ENCODE measurements at places on chromosomes 7 and 10.

DNA sequence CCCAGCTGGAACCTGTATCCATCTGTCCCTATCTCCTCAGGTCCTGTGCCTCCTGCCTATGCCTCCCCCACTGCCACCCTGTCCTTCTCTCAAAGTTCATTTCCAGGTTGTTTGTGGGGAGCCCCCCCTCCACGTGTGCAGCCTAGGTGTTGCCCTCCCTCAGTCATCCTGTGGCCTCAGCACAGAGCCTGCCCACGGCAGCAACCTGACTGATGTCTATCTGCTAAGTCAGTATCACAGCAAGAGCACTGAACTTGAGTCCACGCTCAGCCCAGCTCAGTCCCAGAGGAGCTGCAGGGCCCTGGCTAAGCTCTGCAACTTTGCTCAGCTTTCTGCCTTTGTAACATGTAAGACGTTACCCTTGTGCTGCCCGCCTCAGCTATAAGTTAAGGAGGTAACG, 28.7 kb downstream of the FAM53B start:
- DNase-seq = no peak

GRCh38 chr10:79360499-79361342, 13.5 kb downstream of the PPIF start:
- no peak for DNase-seq

- DNase-seq = no peak
Observed at GRCh38 chr7:98875501-98875900, 2.8 kb upstream of the TRRAP start.

DNA sequence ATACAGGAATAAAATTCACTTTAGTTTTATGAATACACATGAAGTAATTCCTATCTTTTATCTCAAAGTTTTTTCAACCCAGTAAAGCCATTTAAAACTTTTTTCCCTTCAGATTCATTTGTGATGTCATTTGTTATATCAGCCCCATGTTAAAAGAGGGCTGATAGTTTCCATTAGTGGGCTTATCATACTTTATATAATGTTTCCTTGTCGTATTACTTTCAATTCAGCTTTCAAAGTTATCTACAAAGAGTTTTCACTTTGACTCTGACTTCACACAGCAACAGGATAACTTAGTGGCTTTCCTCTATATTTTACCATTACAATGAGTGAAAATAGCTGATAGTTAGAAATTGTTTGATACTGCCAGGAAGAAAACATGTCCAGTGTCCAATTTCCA, 484.8 kb downstream of the SUGCT start:
- DNase-seq = no peak

DNA sequence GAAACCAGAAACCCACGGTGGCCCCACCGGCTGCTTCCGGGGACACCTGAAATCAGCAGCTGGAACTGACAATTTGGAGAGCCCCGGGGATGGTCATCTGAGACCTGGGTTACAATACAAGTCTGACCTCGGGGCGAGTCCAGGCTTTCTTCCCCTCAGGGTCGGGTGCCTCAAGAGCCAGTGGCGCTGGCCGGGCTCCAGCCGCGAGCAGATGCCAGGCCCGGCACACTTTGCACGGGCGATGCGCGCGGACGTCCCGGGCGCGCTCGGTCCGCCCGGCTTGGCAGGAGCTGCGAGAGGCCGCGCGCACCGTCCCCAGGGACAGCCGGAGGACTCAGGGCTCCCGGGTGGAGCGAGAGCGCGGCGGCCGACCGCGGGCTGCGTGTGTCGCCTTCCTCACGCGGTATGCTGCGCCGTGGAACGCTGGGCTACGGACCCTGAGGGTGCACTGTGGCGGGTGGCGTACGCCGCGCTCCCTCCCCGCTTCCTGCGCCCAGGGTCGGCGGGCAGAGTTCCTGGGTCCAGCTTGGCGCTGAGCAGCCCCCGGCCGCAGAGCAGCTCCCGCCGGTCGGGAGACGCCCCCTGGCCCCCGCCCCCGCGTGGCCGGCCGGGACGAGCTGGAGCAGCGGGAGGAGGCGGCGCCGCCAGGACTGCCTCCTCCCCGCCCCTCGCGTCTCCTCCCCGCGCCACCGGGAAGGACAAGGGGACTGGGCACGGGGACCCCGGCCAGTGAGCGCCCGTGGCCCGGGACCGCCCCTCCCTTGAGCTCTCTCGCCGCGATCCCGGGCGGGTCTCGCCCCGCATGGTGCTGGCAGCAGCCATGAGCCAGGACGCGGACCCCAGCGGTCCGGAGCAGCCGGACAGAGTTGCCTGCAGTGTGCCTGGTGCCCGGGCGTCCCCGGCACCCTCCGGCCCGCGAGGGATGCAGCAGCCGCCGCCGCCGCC, at the start of gene RBM20:
TSS of gene RBM20 (plus strand) at position 684 of the 945 bp plus-strand sequence. CDS start at position 803, 119 bp downstream.
- DNase-seq = no peak

DNA sequence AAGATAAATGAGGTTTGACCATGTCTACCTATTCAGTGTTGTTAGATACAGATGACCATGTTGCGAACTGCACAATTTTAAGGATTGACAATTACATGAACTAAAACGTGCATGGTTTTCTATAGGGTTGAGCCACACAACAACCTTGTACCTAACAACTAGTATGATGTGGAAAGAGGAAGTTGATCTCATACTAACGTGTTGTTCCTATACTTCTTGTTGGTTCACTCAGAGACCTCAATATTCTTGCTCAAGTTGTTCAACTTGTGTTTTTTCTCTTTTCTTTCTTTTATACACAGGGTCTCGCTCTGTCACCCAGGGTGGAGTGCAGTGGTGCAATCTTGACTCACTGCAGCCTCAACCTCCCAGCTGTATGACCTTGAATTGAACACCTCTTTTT, 6.1 kb upstream of the KEL start:
- no peak for DNase-seq

- no peak for DNase-seq
Observed at GRCh38 chr7:22647451-22648257, 79.3 kb upstream of the IL6 start.

GRCh38 chr7:136266457-136266856, 289.3 kb upstream of the MTPN start:
- DNase-seq = no peak

GRCh38 chr10:78717200-78717599, 351.6 kb upstream of the ZMIZ1 start:
- no peak for DNase-seq

GRCh38 chr7:33821970-33822369, 83.4 kb upstream of the BMPER start:
- no peak for DNase-seq

DNA sequence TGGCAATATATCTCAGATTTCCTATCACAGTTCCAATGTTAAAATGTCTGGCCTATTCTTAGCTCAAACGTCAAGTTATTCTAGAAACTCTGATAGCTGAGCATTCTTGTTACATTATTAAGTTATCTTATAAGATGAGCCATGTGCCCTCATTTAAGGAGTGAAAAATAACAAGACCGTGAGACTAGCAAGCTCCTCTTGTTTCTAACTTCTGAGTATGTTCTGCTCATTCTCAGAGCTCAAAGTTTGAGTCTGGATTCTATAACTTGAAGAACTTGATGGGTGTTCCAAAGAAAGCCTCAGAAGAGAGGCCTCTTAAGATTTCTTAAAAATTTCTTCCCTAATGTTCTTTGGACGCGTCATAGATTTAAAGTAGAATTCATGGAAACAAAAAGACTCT, 215.2 kb downstream of the HTR7 start:
- no peak for DNase-seq
